EH (cell line): ENCODE measurements at places on chromosomes 4 and X.
A peak's percentile ranks its signal among the peaks of the same experiment; 100 is the strongest.

DNA sequence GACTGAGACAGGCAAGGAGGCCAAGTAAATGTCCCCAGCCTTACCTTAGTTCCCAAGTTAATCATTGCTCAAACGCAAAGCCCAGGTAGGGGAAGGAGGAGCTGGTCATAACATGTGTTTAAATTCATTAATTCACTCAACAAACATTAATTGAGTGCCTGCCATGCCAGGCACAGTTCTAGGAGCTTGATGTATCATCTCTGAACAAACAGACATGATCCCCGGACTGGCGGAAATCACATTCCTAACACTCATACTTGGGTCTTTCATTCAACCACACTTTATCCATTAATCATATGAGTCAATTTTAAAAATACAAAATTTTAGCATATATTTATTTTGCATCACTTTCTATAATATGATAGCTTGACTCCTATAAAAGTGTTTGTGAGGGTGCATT is 335.3 kb upstream of the NOCT start:
- DNase-seq, result peak; percentile 27

DNA sequence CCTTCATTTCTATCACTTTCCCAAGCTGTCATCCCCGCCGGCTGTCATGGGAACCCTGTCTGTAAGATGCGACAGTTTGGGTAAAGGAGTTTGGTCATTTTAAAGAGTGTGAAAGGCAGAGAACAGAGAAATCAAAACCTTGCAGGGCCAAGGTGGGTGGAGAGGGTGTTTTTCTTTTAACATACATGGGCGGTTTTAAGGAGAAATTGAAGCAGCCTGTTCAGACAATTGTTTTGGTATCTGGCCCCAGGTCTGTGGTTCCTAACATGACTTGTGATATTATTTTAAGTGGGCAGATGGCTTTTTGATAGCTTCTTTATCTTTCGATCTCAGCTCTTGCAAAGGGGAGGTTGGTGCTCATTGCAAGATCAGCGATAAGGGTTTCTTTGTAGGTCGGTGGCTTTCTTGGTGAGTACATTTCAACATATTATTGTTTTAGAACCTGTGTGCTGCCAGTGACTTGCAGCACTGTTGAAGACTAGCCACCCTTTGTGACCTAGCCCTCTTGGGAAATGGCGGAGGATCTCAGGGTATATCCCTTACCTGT is 3.7 kb downstream of the PPP1R3F start:
- no peak for DNase-seq

GRCh38 chrX:27598312-27598711 is 8.2 kb downstream of the DCAF8L2 start:
- DNase-seq, result no peak

- peak; percentile 76 for DNase-seq
Observed at GRCh38 chr4:80213117-80213815, 16.0 kb downstream of the PRDM8 start.

DNA sequence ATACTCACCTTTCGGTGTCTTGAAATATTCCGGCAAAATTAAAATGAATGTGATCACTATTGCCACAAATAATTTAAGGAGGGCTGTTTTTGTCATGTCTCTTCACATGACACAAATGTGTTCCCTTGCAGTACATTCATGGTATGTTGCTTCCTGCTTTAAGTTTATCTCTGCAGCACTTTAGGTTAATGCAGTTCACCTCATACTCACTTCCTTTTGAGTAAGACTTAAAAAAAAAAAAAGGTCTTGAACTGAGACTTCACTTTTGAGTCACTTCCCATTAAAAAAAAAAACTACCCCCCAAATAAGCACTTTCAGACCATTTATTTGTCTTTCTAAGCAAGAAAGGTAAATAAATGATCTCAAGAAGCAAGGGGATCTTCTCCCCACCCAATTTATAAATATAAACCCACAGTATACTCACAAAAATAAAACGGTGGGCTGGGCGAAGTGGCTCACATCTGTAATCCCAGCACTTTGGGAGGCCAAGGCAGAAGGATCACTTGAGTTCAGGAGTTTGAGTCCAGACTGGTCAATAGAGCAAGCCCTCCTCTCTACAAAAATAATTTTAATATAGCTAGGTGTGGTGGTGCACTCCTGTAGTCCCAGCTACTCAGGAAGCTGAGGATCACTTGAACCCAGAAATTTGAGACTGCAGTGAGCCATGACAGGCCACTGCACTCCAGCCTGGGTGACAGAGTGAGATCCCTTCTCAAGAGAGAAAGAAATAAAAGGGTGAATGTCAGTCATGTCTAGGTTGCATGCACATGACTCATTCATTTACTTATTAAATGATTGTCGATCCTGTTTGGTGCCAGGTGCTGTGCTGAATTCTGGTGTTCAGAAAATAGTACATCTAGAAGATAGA is at the start of gene TMEM156:
Gene TMEM156 (minus strand): TSS at position 192 of the 868 bp plus-strand sequence. CDS start 96 bp downstream, at position 96.
- DNase-seq, result peak; percentile 48
